CD4-positive, alpha-beta T cell treated with Interferon alpha-2 for 1 hour (primary cell): ENCODE measurements at places on chromosomes 16 and 17.

- peak; percentile 23 for DNase-seq
These were observed 8.6 kb downstream of the GNA13 start for GRCh38 chr17:65047941-65048340.

GRCh38 chr16:80174416-80174815 lies 366.4 kb upstream of the DYNLRB2 start:
- no peak for DNase-seq

GRCh38 chr17:82940226-82941020 lies 100.6 kb upstream of the ZNF750 start:
- no peak for DNase-seq

DNA sequence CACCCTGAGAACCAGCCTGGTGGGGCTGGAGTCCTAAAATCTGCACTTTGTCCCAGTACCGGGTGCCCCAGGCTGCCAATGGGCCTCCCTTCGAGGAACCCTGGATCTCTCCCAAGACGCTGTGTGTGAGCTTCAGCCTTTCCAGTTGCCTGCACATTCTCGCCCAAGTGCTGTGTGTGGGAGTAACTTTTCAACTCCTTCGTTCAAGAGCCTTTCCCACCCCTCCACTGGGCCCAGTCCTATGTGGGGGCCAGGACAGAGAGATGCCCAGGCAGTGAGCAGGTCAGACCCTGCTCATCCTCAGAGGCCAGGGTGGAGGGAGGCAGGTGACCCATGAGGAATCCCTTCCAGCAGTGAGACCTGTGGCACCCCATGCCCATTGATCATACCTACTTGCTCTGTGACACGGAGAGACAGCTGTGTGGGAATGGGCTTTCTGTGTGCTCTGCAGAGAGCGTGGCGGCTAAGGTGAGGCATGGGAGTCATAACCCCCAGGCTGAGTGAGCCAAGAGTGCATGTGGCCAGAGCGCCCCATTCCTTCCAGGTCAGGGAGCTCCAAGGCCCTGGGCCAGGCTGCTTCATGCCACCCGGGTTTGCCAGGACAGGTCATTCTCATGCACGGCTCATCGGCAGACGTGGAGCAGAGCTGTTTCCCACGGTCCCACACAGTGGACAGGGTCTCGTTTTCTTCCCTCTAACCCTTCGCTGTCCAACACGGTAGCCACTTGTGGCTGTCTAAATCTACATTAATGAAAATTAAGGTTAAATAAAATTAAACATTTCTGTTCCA lies 154.4 kb downstream of the CLEC16A start:
- DNase-seq, result no peak

- DNase-seq, result no peak
These were observed 13.2 kb downstream of the NAGPA start for GRCh38 chr16:5020551-5020950.

DNA sequence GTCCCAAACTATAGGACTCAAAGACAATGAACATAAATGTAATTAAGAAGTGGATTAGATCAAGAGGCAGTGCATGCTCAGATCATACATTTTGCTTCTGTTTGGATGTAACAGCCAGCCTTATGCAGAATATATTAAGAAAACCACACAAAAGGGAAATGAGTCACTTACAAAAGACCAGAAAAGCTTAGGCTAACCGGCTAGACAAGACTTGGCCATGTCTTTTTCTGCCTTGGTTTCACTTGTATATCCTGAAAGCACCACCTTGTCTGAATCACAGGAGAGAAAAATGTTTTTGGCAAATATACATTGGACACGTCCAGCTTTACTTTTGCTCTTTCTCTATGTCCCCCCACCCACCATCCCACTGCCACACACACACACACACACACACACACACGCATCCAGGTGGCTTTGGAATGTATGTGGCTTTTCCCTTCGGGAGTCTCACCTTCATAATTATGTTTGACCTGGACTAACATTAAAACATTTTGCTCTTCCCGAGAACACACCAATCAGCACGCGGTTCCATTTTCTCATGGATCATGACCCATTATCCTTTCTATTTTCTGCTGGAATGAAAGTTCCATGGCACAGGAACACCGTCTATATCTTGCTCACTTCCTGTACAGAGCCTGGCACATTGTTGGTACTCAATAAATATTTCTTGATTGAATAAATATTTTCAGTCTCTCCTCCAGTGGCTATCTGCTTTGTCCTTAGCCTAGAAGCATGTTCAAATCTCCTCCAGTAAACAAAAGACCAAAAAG lies 64.6 kb downstream of the CDK5R1 start:
- peak; percentile 23 for DNase-seq

DNA sequence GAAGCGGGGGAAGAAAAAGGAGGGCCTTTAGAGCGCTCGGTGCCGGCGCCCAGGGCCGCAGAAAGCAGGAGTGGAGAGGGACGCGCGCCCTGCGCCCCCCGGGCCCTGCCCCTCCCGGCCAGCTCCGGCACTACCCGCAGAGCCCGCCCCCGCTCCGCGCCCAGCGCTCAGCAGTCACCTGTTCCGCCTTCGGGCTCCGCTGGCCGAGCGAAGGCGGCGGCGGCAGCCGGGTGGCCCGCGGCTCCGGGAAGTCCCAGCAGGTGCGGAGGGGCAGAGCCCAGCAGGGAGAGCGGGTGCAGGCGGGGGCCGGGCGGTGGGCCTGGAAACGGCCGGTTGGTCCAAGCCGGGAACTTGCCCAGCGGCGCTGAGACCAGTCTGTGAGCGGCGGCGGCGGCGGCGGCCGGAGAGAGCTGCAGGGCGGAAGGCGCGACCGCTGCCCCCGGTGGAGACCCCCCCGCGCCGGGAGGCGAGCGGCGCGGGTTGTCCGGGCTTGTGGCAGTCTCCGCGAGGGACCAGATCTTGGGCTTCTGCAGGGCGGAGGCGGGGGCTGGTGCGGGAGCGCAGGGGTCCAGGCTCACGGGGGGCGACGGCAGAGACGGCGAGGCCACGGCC lies 2.2 kb downstream of the IRX3 start:
- no peak for DNase-seq

- DNase-seq, result peak; percentile 59
These were observed 18.0 kb downstream of the C17orf75 start for GRCh38 chr17:32323811-32324491.

DNA sequence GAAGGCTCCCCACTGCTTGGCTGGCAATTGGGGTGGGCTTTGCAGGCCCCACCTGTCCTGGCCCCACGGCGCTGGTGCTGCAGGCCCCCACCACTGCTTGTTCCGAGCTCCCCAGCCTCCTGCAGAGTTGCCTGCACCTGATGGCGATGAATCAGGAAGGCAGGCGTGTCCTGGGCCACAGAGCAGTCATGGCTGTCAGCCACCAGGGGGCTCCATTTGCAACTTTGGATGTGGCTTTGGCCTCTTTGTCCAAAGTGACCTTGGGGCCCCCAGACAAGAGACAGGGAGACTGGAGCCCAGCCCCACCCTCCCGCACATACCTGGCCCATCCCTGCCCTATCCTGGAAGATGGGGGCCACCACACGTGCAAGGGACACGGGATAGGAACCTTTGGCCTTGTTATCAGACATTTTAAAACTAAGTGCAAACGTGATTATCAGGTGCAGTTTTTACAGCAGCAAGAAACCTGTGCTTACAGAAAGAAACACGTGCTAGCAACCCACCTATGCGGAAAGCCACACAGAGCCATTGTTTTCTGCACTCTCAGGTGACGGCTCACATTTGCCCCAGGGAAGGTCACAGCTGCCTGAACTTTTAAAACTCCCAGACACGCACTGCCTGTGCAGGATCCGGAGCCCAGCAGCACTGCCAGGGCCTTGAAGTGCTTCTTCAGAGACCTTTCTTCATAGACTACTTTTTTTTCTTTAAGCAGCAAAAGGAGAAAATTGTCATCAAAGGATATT lies at the start of gene DNASE1:
Gene DNASE1, plus strand, starts transcription at position 443 of the 743 bp plus-strand sequence. CDS start 683 bp downstream, outside the sequence.
- peak; percentile 65 for DNase-seq

DNA sequence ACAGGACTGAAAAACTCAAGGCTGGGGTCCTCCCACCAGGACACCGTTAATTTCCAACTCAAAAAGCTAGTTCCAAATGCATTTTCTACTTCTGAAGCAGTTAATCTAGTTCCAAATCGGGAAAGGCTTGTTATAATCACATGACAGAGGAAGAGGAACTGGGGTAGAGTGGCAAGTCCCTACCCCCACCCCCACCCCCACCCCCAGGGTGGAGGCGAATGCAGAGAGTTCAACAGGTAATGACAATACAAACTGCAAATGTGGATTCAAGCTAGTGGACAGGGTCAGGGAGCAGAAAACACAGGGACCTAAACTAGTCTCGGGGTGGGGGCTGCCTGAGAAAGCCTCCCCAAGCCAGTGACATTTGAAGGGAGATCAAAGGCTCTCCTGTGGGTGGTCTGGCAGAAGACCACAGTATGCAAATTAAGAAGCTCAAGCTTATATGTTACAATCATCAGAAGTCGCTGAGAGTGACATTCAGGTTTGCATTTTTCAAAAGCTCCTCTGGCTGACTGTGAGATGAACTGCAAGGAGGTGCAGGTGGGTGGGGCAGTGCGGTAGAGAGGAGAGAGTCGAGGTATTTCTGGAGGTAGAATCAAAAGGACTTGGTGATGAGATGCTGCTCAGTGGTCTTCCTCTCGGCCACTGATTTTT lies 56.4 kb upstream of the SLC25A19 start:
- peak; percentile 39 for DNase-seq

DNA sequence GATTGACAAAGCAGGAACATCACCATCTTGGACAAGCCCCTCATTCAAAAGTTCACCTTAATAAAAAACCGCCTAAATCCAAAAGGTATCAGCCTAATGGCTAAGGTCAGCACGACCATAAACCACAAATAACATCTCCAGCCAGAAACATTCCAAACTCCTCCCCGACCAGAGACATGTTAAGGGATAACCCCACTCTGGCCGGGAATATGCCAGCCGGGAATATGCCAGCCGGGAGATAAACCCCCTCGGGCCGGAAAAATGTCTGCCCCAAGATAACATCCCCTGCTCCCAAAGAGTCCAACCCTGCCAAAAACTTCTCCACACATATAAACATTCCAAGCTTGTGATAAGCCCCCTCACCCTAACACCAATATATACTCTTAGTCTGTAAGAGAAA lies 1.4 kb downstream of the DHX33 start:
- no peak for DNase-seq
